GM10248 (cell line): ENCODE measurements at places on chromosomes 11 and 22.

GRCh38 chr11:34970480-34970879 lies 54.1 kb downstream of the PDHX start:
- DNase-seq = no peak

DNA sequence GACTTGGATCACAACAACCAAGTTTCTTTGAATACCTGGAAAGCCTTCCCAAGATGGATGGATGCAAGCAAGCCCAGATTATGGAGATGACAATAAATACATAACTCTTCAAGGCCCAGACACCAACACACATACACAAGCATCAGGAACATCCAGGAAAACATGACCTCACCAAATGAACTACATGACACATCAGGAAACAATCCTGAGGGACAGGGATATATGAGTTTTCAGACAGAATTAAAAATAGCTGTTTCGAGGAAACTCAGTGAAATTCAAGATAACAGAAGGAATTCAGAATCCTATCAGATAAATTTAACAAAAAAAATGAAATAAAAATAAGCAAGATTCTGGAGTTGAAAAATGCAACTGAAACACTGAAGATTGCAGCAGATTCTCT lies 659.4 kb downstream of the METTL15 start:
- DNase-seq = no peak

GRCh38 chr22:23673826-23674690 lies 16.8 kb upstream of the RGL4 start:
- DNase-seq = no peak

DNA sequence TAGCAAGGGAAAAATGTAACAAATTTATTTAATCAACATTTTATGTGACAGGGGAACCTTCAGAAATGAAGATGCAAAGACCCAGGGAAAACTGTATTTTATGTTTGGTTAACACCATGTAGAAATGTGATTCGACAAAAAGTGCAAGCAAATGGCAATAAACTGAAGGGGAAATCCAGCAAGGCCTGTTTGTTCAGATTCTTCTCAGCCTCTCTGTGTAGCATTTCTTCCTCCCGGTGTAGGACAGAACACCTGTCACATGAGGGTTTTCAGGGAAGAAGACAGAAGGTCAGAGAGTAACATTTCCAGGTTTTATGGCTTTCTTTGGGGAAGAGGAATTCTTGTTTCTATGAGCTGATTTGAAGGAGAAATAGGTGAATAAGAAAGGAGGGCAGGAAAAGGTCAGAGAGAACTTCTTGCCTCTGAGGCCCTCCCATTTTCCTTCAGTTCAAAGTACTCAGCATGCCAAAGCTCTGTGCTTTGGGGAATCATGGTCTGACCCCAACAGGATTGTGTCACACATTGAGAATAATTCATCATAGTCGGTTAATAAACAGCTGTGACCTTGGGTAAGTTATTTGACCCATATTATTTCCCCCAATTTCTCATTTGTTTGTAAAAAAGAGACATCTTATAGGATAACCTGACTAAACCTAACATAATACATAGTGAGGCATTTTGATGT lies 45.5 kb upstream of the ME3 start:
- DNase-seq = no peak

DNA sequence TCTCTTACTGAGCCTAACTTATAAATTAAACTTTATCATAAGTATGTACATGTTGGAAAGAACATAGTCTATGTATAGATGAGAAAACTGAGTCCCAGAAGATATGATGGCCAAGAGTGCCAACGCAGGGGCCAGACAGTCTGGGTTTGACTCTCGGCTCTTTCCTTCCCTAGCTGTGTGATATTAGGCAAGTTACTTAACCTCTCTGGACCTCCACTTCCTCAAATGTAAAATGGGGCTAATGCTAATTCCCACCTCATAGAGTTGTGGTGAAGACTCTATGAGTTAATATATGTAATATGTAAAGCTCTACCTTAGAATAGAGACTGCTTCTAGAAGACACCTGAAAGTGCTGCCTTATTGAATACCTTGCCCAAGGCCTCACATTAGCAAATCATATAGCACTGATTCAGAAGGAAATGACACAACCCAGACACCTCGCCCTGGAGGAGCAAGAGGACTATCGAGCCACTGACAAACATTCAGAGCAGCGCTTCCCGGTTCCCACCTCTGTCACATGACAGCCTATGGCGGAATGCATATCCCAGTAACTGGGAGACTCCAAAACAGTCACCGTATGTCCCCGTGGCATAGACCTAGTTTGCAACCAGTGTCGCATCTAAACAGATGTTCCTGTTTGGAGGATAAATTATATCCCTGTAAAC lies 11.3 kb upstream of the CCDC86 start:
- DNase-seq = no peak

DNA sequence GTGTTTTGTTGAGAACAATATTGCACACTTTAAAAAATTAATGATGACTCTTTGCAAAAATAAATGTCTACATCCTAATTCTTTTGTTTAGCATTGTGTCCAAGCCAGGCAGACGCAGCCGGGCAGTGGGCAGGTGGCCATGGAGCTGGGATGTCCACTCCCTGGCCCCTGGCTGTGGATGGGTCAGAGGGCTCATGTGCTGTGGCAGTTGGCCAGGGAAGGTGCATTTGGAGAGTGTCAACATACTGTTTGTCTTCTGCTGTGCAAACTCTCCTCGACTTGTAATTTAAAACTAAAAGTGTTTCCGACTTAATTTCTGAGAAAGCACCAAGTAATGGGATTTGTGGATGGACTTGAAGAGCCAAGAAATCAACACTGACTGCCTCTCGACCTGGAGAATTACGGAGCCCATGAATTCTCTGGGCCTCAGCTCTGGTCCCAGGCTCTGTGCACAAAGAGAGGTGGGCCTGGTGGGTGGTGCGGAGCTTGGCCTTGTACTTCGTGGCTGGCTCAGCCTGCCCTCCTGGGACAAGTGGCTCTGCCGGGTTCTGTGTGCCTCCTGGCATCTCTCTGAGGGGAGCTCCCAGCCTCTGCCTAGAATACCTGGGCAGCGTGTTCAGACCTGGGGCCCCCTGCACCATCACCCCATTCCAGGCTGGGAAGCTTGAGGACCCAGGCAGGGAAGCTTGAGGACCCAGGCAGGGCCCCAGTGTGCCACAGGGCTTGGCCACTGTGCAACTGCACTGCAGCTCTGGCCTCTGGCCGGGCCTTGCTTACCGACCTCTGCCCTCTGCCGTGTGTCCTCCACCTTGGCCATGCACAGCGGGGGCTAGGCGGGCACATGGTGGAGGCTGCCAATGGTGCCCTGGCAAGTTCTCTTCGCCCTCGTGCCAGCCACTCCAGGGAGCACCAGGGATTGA lies 46.4 kb downstream of the RTN4R start:
- no peak for DNase-seq

- no peak for DNase-seq
These were observed 101.3 kb downstream of the RRM1 start for GRCh38 chr11:4195909-4196308.

DNA sequence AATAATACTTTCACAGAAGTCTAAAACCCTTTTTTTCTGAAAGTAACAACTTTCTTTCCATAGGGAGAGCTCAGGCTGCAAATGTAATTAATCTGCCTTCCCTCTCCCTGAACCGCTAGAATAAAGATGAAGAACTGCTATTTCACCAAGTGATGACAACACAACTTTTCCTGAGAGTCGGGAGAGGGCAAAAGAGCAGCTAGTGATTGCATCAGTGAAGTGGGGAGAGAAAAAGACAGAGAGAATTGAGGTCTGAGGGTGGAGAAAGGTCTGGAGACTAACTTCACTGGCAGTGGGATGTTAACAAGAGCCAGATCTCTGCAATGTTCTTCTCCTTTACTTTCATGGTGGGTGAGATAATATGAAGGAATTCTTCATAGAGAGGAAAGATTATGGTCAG lies 10.9 kb upstream of the MPEG1 start:
- DNase-seq = no peak

DNA sequence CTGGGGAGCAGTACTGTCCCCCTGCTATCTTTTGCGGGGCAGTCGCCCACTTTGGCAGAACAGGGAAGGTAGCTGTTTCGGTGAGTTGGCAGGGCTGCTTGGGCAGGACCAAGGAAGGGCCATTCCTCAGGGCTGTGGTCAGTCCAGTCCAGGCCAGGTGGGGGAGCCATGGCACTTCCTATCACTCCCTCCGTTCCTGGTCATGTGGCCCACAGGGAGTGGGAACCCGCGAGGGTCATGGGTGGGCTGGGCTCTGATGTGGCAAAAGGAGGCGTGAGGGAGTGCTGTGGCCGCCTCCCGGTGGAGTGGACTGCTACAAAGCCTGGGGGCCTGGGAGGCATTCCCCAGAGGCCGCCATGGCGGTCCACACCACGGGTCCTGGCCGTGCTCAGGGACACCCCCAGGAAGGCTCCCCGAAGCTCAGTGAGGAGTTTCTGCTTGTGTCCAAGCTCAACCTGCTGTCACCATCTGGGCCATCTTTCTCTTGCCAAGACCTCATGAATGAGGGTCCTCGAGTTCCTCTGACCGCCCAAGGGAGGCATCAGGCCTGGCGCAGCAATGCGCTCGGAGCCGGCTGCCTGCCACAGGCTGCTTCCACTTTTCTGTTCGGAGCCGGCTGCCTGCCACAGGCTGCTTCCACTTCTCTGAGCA lies 11.9 kb downstream of the CHID1 start:
- no peak for DNase-seq

- DNase-seq = no peak
These were observed 12.7 kb upstream of the FXYD2 start for GRCh38 chr11:117837070-117837776.

DNA sequence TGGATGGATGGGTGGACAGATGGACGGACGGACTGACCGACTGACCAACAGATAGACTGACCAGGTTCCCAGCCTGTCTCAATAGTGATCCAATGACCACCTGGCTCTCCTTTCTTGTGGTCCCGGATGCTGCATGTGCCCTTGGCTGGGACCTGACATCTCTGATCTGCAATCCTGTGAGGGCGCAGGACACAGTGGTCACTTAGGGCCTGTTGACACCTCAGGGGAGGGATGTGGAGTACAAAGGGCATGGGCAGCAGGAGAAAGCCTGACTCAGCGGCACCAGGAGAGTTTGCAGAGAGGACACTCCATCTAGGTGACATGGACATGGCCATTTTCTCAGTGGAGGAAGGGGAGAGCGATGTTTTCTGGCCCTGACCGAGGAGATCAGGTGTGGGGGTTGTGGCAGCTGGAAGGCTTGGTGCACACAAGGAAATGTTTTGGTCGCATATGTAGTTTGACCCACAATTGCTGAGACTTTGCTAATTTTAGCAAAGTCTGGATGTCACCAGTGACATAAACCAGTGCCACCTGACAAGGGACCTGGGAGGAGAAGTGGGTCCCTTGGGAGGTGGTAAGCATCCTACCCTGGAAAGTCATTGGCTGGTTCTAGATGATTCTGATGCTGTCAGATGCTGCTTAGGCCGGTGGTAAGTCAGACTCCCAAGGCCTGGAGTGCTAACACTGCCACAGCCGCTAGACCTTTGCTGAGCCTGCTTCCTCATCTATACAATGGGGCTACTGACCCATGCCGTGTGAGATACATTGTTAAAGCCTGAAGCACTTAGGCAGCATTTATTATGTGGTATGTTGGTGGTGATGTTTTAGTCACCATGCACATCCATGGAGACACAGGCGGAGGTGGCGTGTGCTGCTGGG lies 50.7 kb downstream of the CD82 start:
- DNase-seq = no peak

DNA sequence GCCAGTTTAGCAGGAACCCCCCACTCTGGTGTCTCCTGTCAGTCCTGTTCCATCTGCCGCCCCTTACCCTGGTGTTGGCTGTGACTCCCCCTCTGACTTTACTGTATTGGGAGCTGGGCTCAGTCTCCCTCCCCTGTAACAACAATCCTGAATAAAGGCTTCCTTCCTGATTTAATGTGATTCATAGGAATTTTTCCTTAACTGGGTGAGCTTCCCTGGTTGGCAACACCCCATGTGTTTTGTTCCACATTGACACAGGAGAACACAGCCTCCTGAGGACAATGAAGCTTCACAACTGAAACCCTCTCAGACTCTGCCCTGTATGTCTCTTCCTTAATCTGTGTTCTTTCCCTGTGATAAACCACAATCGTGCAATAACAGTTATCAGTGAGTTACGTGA lies 8.4 kb downstream of the APOL4 start:
- no peak for DNase-seq

- DNase-seq = no peak
These were observed 140.0 kb downstream of the TBC1D22A start for GRCh38 chr22:46902436-46902835.

DNA sequence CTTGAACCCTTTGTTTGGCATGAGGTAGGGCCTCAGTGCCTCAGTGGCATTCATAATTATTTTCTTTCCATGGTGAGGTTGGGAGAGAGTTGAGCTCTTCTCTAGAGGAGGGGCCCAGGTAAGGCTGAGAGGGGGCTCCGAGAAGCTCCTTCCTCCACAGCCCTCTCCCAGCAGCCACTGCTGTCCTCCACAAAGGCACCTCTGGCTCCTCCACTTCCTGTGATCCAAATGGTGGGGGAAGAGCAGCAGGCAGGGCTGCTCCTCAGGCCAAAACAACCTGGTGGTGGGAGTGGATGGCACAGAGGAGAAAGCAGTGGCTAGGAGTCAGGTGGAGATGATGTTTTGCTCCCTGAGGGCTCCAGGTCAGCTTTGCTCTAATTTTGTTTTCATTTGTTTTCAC lies 13.3 kb downstream of the ROBO4 start:
- DNase-seq = no peak

DNA sequence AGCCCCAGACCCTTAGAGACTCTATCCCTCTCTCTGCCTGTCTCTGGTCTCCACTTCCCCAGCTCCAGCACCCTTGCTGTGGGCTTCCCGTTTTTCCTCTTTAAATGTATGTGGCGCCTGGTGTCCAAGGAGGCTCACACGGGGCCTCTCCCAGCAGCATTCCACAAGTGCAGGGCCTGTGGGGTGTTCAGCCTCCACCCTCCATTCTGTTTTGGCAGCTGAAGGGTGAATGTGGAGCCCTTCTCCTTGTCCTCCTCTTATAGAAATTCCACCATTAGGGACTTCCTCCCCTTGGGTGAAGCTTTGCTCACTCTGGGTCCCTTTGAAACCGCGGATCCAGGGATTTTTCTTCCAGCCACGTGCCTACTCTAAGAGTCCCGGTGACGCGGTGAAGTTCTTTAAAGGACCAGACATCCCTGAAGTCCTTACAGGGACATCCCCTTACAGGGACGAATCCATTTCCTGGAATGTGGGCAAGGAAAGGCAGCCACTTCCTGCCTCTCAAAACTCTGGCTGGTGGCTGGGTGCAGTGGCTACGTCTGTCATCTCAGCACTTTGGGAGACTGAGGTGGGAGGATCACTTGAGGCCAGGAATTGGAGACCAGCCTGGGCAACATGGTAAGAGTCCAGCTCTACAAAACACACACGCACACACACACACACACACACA lies 1.6 kb upstream of the TSPAN18 start:
- no peak for DNase-seq

DNA sequence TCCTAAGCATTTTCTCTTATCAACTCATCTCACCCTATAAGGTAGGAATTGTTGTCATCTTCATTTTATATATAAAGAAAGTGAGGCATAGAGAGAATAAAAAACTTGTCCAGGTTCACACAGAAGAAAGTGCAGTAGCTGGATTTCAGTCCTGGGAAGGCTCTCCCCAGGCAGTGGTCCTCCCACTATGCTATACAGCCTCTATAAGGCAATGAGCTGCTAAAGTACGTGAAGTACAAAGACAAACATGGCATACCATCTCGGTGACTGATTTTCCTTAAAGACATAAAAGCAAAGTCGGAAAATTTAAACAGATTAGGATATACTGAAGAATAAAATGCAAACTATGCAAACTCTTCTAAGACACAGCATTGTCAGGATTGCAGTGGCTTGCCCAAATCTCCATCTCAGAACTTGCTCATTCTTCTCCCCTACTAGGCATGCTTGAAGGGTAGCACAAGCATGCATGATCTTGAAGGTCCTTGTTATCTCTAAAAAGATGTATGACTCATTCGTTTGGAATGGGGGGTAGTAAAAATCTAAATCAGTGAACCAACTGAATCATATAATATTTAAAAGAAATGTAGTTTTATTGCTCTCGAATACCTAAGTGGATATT lies 97.8 kb upstream of the CSNK2A3 start:
- DNase-seq = no peak
